ENCODE measurements at places on chromosomes 16 and 17. TPM values are rescaled to one million over a fixed set of nuclear protein-coding genes. Genes with fewer than 3 reads are reported as not detected.

The CNGB1 gene
- total RNA-seq, result not detected

The RANGRF gene
- 7.9 TPM for total RNA-seq

The KSR1 gene
- total RNA-seq, result 30.8 TPM

The ACE gene
- 3.5 TPM for total RNA-seq

The MRPL58 gene
- total RNA-seq, result 13.4 TPM

The GPRC5B gene
- total RNA-seq, result 2.7 TPM

The FBXO31 gene
- total RNA-seq, result 48.9 TPM

The FCSK gene
- 12.3 TPM for total RNA-seq

The KRTAP9-2 gene
- total RNA-seq, result not detected

The THUMPD1 gene
- total RNA-seq, result 43.8 TPM

The HOXB5 gene
- 0.50 TPM for total RNA-seq

The CCL8 gene
- 0.20 TPM for total RNA-seq

The TBL3 gene
- 43.1 TPM for total RNA-seq
